ENCODE measurements at places on chromosomes 6 and 20.

DNA sequence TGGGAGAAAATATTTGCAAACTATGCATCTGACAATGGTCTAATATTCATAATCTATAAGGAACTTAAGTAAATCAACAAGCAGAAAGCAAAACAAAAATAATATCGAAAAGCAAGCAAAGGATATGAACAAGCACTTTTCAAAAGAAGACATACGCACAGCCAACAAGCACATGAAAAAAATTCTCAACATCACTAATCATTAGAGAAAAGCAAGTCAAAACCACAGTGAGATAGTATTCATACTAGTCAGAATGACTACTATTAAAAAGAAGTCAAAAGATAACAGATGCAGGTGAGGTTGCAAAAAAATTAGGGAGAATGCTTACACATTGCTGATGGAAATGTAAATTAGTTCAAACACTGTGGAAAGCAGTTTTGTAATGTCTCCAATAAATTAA, 410.2 kb downstream of the MMUT start:
- DNase-seq = no peak

- no peak for DNase-seq
Measured at GRCh38 chr6:44672086-44672485, 284.6 kb downstream of the CDC5L start.

DNA sequence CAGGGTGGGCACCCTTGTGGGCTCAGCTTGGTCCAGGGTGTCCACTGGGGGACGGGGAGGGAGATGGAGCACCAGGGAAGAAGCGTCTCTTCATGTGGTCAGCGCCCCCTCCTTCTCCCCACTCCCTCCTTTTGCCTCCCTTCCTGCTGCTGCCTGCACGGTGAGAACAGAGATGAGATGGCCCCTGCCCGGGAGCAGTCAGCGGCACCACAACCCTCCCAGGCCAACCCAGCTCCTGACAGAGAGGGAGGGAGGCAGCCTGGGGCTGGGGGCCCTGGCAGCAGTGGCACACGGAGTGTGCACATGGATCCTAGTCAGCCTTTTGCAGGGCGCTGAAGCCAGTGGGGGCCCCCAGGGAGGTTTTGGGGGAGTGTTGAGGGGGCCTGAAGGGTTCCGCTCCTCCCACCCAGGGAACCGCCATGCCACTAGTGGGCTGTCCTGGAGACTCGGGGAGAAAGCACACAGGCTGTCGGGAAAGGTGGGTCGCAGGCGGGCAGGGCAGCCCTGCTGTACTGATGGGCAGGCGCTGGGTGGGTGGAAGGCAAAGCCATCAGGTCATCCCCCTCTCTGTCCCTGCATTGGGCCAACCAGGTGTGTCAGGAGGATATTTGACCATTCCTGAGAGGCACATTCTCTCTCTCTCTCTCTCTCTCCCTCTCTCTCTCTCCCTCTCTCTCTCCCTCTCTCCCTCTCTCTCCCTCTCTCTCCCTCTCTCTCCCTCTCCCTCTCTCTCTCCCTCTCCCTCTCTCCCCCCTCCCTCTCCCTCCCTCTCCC, 94.3 kb upstream of the BHLHE23 start:
- DNase-seq = no peak

DNA sequence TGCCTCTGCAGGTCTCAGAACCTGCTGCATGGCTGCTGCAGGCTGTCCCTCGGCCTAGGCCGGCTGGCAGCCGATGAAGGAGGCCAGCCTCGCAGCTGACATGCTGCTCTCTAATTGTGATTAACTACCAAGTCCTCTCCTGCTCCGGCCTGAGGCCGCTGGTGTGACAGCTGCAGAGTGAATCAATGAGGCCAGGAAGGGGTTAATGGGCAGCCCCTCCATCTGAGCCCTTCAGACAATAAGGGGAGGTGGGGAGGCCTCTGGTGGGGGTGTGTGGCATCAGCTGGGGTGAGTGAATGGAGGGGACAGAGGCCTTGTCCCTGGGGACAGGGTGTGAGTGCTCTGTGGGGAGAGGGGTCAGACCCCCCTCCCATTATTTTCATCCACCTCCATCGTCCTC, 34.4 kb downstream of the SLC52A3 start:
- DNase-seq = no peak

DNA sequence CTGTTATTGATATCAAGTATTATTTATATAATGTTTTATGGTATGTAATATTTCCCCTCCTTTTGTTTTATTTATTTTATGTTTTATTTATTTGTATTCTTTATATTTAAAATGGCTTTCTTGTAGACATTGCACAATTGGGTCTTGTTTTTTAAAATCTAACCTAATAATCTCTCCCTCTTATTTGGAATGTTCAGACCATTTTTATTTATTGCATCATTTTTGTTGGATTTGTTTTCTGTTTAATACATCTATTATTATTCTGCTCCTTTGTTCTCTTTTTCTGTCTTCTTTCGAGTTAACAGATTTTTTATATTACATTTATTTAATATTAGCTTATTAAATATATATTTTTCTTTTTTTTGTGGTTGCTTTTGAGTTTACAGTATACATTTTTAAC, 43.1 kb upstream of the SLC35B3 start:
- DNase-seq = no peak

GRCh38 chr20:50308166-50308512, 117.5 kb downstream of the CEBPB start:
- no peak for DNase-seq

Data from activated CD8-positive, alpha-beta memory T cell treated with anti-CD3 and anti-CD28 coated beads for 1 hour (primary cell).